Stomach (tissue), 19 donors: ENCODE measurements at places on chromosomes 6 and 20. TPM values are rescaled to one million over a fixed set of nuclear protein-coding genes. Genes with fewer than 3 reads are reported as not detected.

DNA sequence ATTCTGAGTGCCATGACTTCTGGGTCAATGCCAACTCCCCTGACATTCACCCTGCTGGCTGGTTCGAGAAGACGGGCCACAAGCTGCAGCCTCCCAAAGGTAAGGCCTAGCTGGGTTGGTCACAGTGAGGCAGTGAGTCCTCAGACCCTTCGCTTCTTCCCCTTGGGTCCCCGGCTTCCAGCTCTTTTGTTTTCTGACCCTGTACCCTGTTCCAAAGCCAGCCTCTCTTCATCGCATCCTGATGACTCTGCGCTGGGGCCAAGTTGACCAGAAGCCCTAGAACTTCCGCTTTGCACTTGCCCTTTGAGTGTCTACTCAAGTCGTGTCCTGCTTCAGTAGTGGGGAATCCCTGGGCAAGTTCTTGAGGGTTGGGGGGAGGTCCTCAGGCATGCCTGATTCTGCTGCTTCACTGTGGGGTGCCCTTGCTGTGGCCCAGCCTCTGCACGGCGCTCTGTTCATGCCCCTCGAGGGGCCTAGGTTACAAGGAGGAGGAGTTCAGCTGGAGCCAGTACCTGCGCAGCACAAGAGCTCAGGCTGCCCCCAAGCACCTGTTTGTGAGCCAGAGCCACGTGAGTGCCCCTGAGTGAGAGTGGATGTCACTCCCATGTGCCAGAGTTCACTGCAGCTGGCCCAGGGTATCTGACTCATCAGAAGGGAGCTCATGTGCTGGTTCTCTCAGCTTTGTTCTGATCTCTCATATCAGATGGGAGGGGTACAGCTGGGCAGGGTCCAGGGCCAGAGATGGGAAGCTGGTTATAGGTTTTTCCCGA lies 23.0 kb downstream of the L3MBTL1 start:
- no peak for DNase-seq

Gene SLCO4A1
- total RNA-seq, result 0.58 TPM

GRCh38 chr20:44083220-44083933 lies 103.6 kb downstream of the JPH2 start:
- no peak for DNase-seq

Gene SH3BGRL2
- 39.4 TPM for total RNA-seq

Gene B3GAT2
- not detected for total RNA-seq

Gene RWDD1
- total RNA-seq, result 8.7 TPM

Gene HLA-DQB1
- total RNA-seq, result not detected

DNA sequence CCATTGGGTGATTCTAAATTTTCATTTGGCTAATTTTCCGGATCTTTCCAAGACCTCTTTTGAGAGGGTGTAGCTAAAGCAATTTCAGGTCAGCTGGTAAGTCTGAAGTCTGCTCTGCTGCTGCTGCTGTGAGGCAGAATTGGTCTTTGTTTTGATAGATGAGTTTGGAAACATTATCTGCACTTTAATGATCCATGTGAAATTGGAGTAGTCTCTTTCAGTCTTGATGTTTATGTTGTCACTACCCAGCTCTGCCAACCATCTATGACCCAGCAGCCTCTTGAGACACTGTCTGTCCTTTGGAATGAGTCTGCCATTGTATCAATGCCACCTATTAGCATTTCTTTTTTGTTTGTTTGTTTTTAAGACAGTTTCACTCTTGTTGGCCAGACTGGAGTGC lies 44.1 kb downstream of the TXNDC5 start:
- no peak for DNase-seq

Gene MOCS1
- total RNA-seq, result 13.6 TPM

Gene PTCRA
- not detected for total RNA-seq

DNA sequence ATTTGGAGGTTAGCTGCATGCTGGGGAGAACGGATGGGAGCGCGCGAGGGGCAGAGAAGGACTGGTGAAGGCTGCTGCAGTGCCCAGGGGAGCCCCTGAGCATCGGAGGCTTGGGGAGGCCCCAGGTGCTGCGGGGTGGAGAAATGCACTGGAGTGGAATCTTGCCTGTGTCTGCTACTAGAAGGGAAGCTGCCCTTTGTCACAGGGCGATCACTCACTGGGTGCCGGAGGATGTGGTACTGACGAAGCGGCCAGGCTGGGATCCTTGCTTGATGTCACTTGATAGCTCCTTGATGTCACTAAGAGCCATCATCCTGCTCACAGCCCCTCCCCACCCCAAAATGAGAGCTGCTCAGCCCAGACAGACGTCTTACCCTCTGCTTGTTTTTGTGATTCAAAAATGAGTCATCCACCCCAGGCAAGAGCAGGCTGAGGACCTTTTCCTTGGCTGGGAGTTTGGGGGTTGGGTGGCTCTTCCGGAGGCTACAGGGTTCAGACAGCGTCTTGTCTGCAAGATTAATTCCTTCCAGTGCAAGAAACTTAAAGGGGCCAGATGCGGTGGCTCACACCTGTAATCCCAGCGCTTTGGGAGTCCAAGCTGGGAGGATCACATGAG lies 62.6 kb upstream of the PMEPA1 start:
- no peak for DNase-seq

DNA sequence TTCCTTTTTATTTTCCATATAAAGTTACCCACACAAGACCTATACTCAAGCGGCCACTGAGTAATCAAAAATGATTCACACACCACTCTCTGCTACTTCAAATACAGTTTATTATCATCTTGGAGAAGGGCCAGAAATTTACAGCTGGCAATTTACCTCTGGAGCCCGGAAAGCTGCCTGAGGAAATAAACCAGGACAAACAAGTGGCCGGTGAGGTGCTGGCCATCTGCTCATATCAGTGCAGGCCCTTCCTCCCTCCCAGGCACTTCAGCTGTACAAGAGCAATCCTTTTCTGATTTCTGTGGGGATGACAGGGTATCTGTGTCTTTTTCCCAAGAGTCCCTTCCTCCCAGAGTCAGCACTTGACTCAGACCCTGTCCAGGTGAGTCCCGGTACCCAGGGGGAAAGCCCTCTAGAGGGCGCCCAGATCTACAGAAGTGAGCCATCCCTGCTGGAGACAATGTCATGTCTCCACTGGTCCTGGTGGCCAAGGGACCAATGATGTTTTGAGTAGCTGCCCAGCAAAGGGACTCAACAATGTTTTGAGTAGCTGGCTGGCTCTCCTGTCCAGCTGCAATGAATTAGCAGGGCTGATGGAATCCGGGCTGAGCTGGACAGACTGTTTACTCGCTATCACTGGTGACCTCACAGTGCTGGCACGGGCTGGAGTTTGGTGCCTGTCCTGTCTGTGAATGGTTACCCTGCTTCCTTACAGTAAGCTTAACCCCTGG lies 23.6 kb downstream of the LRP11 start:
- DNase-seq, result peak; percentile 81

DNA sequence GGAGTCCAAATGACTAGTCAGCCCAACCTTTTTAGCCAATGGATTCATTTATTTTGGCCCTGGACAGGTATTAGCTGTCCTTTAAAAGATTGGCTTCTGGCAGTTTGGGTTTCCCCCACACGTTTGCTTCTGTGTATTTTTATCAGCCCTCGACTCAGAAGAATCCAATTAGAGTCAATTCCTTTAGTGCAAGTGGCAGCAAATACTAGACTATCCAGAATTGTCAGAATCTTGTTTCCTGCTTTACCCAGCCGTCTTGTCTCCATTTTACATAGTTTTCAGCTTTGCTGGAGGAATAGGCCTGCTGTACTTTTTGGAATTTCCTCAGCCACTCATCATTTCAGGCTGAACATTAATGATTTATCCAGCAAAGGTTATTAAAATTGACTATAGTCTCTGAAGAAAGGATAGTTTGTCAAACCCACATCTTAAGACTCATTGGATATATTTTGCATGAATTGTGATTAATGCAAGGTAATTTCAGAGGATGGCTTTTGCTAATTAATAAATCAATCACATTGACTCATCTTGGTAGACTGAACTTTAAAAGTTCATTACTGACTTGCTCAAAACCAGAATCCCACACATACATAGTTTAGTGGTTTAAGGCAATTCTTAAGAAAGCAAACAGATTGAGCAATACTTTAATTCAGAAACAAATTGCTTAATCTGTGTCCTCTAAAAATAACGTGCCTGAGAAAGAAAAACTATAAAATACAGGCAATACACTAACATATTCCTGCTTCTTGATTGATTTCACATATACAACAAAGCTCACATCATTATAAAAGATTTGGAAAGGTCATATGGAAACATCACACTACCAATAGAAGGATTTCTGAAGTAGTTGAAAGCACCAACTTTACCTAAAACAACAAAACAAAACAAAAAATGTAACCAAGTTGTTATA lies 62.9 kb upstream of the ZNF217 start:
- DNase-seq, result no peak

DNA sequence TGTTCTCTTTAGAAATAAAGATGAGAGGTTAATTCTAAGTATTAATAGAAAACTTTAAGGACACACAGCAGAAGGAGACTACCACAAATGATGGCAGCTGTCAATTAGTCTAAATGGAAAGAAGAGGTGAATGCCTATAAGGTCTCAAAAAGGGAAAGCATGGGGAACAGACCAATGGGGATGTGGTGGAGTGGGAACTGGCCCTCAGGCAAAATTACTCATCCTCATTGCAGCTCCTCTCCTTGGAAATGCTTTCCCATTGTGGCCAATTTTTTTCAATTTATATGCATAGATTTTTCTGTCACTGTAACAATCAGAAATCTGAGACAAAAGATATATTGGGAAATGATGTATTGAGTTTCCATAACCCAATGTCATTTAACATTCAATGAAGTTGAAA lies 222.9 kb upstream of the DEFB112 start:
- DNase-seq, result no peak

DNA sequence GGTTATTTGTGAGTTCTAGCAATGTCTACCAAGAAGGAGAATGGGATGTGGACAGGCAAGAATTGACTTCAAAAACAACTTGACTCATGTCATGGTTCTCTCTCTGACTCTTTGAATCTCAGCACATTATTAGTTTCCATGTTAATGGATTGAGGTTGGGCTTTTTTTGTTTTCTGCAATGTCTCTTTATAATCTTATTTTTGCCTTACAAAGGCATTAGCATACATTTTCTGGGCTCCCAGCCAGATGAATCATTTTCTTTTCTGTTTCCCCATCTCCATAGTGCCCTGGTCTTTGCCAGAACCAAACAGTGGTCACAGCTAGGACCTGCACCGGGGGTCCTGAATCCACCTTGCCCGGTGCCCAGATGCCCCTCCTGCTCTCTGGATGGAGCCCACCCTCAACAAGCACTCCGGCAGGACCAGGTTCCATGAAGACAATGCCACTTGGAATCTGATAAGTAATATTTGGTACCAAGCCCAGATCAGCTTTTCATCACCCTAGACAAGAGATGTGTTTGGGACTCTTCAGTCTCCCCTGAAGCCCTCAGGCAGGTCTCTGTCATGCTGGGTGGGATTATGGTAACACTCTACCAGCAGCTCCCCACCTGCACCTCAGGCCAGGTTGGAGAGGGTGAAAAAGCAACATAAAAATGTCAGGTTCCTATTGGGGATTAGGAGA lies 266.7 kb upstream of the SULF2 start:
- no peak for DNase-seq

- peak; percentile 85 for DNase-seq
Observed at GRCh38 chr6:26311385-26312095, 53.5 kb upstream of the BTN3A2 start.

- DNase-seq, result no peak
Observed at GRCh38 chr6:51842804-51843378, 244.5 kb downstream of the PKHD1 start.

GRCh38 chr6:117613920-117614560 lies 11.7 kb upstream of the GOPC start:
- no peak for DNase-seq

- peak; percentile 23 for DNase-seq
Observed at GRCh38 chr20:33475381-33476152, 14.3 kb upstream of the CBFA2T2 start.

DNA sequence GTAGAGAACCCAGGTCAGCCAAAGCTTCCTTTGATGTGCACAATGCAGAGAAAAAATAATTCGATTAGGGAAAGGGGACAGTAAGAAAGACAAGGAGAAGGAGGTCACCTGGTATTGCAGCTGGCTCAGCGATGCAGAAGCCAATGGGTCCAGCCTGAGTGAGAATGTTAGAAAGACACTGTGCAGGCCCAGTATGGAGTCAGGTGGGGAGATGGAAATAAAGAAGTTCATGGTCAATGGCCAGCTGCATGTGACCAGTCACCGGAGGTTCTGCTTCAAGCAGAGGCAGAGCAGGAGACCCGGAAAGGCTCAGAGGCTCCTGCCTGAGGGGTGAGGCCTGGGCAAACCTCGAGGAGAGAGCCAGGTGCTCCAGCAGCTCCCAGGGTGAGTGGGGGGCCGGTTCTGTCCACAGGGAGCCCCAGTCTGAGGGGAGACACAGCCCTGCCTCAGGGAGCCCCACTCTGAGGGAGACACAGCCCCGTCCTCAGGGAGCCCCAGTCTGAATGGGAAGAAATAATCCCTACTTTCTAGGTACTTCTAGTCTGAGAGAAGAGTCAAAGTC lies 51.3 kb downstream of the LRFN2 start:
- no peak for DNase-seq

DNA sequence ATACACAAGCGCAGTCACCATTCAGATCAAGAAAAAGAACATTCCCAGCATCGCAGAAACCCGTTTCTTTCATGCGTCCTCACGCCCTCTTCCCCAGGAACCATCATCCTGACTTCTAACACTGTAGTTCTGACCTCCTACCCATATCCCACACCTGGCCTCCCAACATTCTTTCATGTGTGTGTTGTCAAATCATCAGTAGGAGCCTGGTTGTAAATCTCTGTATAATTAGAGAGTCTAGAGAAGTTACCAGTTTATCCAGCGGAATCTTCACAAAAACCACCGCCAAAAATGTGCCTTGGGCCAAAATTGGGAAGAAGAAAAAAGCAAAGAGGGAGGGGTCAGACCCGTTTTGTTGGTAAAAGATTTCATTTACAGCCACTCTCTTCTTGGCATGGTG lies 91.6 kb downstream of the RTN4IP1 start:
- DNase-seq, result no peak

DNA sequence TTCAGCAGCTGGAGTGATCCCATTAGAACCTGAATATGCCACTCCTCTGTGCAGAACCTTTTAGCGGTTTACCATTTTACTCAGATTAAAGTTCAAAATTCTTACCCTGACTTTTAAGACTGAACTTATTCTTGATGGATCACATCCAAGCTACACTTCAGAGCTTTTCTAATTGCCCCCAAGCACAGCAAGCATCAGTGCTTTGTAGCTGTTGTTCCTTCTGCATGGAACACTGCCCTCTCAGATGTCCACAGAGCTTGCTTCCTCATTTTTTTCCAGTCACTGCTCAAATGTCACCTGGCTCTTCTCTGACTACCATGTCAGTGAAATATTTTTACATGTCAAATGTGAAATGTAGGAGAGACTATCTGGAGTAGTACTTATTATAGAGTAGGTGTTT lies 1.6 kb upstream of the SLC35B3 start:
- no peak for DNase-seq

DNA sequence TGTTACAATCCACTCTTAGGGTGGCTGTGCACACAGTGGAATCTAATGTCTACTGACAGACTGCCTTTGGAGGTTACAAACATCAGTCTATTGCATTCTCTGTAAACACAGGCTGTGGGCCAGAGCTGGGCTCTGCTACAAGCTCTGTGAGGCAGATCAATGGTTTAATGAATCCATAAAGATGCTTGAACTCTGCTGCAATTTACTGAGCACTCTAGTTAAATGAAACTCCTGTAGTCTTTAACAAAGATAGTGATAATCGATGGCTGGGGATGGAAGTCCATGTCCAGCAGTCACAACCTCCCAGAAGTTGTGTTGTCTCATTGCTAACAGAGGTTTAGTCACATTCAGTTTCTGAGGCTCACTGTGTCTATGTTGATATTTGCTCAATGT lies 50.5 kb downstream of the SOBP start:
- no peak for DNase-seq
